ENCODE measurements at places on chromosomes 11 and 22.

DNA sequence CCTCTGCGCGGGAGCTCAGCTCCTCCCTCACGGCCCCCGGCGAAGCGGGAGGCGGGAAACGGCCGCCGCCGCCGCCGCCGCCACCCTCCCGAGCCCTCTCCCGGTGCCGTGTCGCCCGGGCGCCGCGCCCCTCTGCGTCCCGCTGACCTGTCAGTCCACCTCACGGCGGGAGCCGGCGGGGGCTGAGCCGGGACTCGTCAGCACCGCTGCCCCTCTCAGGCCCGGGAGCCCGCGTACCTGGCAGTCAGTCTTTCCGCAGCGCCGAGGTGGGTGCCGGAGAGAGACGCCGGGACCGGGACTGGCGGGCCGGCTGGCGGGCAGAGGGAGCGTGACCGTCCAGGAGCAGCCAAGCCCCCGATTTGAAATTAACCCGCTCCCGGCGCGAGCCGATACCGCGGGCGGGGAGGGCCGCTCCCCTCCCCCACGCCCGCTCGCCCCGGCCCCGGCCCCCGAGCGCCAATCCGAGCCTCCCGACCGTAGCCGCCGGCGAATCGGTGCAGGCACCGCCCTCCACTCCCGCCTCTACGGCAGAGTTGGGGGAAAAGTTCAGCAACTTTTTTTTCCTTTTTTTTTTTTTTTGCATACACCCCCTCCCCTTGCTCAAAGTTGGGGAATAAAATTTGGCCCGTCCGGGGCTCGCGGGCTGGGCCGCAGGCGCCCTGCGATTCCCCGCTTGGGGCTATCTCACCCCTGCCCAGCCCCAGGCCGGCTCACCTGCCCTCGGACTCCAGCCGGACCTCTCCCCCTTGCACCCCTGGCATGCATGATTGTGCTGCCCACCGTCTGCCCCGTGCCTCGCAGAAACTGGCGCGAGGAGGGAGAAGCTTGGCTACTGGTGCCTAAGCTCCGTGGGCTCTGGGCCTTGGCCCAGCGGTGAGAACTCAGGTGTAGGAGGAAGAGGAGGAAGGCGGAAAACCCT, 774 bp upstream of the E2F8 start:
- ATAC-seq = peak; percentile 43

DNA sequence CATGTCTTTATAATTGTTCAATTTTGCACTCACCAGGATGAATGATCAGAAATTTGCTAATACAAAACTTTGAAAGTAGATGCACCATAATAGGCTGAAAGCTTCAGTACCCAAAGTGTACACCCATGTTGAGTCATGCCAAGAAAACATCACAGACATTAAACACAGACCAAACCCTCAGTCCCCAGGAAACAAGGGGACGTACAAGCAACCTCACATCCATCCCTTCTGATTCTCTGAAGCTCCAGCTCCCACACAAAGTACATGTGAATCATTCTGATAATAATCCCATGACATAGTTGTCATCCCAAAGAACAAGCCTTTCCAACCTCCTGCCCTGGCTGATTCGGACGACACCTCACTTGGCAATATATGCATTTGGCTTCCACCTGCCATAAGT, 183.8 kb downstream of the SNX19 start:
- no peak for ATAC-seq

GRCh38 chr11:116219171-116219635, 553.6 kb downstream of the BUD13 start:
- no peak for ATAC-seq

DNA sequence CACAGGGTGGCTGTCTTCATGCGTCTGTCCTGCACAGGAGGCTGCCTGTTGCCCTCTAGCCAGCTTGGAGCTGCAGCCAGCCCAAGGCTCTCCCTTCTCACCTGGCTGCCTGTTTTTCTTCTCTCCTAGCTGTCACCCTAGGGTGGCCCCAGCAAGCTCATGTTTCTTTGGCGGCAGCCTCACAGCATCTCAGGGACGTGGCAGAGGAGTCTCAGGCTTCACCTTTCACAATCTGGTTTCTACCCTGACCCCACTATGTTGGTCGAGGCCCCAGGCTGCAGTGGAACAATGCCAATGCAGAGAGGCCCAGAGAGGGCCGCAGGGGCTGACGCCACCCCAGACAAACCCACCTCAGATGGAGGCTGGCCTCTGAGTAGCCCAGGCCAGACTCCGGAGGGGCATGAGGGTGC, 2.5 kb upstream of the CLDN5 start:
- no peak for ATAC-seq

DNA sequence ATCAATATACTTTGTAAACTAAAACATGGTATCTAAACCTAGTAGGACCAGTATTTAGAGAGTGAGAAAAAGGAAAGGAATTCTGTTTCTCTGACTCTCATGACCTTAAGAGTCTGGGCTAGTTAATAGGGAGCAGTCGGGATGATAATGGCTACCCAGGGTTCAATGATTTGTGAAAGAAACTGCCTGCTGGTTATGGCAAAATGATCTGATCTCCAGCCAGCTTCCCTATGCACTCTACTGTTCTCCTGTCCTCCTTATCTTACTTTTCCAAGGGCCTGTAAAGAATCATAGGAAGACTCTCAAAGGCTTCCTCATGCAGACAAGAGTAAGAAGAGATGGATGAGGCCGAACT, 193.1 kb upstream of the PITPNB start:
- no peak for ATAC-seq

DNA sequence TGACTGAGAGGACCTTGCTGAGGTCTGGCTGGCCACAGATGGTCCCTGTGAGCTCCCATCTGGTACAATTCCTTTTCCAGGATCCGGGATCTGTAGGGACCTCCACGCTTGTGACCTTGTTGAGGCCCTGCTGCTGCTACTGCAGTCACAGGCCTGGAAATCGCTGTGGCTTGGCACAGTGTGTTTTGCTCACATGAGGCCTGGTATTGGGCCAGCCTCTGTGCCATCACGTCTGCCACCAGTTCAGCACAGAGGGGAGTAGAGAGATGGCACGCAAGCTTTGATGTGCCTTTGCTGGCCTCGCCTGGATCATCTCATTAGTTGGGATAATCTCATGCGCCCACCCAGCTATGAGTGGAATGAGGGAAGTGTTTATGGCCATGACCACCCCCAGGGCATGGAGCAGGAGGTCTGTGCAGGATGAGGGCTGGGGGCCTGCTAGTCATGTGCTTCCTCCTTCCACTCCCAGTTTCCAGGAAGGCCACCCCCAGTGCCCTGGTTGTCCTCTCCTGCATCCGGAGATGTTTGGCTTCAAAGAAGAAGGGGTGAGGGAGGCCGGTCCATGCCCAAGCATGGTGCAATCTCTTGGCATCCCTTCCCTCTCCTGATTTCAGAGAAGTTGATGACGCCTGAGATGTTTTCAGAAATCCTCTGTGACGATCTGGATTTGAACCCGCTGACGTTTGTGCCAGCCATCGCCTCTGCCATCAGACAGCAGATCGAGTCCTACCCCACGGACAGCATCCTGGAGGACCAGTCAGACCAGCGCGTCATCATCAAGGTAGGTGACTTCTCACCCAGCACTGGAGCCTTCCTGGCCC, 22.4 kb downstream of the DERL3 start:
- no peak for ATAC-seq

- ATAC-seq = peak; percentile 67
Observed at GRCh38 chr11:18540207-18541009, 13.7 kb upstream of the TSG101 start.

DNA sequence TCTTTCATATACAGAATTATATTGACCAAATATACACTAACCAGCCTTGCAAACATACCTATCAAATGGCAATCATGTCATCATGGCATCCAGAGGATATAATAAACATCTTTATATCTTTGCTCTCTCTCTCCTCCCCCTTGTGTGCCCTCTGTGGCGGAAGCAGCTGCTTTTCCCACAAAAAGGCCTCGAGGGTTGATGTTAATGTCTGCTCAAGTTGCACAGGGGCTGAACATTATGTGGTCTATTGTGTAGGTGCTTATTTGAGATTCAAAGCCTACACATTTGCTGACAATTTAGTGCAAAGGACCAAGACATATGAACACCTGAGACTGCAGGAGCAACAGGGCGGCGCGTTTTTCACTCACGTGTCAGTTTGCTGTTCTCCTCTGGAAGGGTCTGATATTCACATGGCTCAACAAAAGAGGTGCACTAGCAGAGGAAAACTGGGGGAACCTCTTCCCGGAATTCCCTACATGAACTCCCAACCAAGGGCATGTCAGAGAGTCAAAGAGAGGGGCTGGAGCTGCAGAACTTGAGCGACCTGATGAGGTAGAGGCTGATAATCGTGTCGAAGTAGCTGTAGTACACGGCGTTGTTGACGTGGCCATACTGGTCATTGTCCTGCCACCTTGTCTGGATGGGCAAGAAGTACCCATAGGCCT, 138.8 kb downstream of the RCN1 start:
- ATAC-seq = no peak

DNA sequence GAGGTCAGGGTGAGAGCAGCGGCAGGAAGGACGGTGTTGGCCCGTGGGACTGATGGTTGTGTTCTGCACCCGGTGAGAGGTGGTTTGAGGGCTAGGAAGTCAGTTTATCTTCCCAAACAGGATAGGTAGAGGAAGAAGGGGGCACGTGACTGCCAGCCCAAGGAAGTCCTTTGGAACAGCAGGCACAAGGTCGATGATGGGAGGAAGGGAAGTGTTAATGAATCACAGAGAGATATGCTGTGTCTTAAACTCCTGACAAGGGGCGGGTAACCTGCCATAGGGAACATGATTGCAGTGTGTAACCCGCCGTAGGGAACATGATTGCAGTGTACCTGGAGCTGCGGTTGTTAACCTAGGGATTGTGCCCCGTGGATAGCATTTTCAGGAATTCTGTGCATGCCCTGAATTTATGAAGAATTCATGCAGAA, 49.0 kb downstream of the PRR5L start:
- no peak for ATAC-seq

- no peak for ATAC-seq
Observed at GRCh38 chr22:27626675-27627443, 174.7 kb downstream of the MN1 start.

DNA sequence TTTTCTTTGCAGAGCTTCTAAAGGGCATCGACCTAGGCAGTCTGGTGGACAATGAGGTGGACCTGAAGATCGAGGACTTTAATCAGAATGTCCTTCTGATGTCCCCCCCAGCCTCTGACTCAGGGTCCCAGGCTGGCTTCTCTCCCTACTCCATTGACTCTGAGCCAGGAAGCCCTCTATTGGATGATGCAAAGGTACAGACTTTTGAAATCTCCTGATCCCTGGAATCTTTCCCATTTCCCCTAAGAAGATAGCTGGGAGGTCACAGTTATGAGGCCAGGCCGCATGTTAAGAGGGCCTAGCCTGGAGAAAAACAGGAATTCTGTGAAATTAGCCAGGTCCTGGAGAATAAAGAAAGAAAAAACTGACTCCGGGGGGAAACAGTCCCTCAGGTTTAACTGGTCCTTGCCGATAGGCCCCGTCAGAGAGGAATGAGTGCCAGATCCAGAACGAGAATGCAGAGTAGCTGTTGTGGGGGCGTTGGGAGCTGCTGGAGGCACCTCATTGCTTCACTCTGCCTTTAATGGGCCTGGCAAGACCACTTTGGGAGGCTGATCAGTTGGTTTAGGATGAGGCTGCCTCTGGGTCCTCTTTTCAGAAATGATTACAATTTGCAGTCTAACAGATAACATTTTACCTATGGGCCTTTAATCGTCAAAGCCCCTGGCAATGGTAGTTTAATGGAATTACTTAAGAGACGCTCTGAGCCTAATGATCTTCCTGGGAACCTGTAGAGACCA, 39.2 kb downstream of the SHISA8 start:
- no peak for ATAC-seq

GRCh38 chr11:17991783-17992433, 20.9 kb downstream of the SERGEF start:
- ATAC-seq = peak; percentile 66

- no peak for ATAC-seq
Observed at GRCh38 chr11:526192-526591, 9.2 kb downstream of the HRAS start.

DNA sequence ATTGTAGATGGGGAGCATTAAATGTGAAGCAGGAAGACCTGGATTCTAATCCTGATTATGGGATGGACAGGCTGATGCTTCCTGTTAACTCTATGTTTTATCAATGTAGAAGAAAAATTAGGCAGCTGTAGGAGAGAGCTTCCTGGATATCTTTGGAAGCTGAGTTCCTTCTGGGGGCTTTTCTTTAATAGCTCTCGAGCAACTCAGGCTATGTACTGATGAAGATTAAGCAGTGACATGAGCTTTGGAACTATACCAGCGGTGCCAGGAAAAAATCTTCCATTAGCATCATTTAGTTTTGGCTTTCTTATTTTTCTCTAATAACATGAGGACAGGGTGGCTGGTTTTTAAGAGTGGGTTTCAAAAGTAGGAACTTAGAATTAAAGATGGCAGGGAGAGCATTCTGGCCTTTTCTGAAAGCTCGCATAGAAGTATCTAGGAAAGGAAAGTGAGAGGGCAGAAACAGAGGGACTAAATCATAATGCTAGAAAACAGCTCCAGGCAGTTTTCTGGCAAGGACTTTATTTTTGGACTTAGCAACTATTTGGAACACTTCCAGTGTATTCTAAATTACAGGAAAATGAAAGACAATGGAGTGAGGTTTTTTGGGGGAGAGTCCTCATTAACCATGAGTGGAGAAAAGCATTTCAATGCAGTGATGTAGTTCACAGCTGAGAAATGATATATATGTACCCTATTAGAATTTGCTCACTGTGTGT, 69.2 kb upstream of the RRM1 start:
- ATAC-seq = no peak

DNA sequence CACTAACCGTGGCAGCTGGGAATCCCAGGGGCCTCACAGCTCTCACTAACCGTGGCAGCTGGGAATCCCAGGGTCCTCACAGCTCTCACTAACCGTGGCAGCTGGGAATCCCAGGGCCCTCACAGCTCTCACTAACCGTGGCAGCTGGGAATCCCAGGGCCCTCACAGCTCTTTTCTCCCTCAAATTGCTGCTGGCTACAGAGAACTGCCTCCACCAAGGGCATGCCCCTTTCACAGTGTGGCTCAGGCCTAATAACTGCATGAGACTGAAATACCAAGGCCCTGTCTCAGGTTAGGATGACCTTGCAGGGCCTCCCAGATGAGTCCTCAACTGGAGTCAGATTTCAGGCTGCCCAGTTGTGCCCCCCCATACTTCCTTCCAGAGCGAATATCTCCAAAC, 35.1 kb upstream of the GGTLC2 start:
- no peak for ATAC-seq

DNA sequence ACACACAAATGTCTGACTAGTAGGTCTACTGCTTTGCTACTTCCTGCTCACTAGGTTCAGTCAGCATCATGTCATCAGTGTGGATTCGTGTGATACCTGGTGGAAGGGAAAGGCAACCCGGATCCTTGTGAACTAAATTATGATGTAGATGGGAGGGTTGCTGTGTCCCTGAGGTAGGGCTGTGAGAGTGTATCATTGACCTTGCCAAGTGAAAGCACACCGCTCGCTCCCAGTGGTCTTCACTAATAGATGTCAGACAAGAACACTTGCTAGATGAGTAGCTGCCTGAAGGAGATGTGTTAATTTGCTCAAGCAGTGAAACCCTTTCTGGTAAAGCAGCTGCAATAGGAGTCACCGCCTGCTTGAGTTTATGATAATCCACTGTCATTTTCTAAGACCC, 119.4 kb downstream of the WNT7B start:
- no peak for ATAC-seq

- ATAC-seq = no peak
Observed at GRCh38 chr11:18191376-18191775, 18.7 kb downstream of the MRGPRX4 start.
